NCI-H2171 treated with DMSO at 0.1 percent for 48 hours (cell line): ENCODE measurements at places on chromosomes 7 and 10.

- peak; percentile 85 for DNase-seq
Measured at GRCh38 chr10:103932971-103933370, 15.0 kb upstream of the STN1 start.

- no peak for DNase-seq
Measured at GRCh38 chr10:35789996-35790395, 147.9 kb upstream of the FZD8 start.

DNA sequence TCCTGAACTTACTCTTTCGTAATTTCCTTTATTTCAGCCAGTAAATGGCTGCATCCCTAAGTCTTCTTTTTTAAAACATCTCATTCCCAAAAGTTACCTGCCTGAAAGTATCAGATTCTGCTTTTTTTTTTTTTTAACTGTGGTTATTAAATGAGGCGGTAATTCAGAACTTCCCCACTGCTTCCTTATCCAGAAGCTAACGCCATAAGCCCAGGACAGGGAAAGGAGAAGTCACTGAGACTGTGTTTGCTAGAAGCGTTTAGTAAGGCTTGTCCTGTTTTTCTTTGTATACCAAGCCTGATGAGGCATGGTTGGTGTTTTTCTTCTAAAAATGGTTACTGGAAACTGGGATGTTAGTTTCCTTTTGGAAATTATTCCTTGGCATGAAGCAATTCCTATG, 197.8 kb downstream of the CELF2 start:
- no peak for DNase-seq

DNA sequence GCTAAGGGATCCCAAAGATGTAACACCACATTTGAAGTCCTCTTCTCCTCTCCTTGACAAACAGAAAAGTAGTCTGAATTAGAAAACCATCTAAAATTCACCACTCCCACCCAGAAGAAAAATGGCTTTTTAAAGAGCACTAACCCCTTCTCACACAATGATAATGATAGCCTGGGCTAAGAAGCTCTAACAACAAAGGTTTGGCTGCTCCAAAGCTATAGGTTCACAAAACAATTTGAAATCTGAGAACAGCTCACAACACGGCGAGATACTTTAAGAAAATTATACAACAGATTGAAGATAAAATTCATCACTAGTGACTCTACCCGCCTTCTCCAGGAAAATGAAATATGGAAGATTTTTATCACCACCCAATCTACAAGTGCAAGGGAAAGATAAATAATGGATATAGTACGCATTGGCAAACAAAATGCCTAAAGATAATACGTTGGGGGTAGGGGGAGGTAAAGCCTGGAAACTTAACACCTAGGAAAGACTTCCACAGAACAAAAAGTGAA, 7.4 kb downstream of the ITGB1 start:
- peak; percentile 32 for DNase-seq

GRCh38 chr7:17679458-17679857, 260.8 kb downstream of the SNX13 start:
- DNase-seq, result no peak
